Activated CD8-positive, alpha-beta T cell treated with anti-CD3 and anti-CD28 coated beads for 36 hours (primary cell): ENCODE measurements at places on chromosomes 4 and X.

DNA sequence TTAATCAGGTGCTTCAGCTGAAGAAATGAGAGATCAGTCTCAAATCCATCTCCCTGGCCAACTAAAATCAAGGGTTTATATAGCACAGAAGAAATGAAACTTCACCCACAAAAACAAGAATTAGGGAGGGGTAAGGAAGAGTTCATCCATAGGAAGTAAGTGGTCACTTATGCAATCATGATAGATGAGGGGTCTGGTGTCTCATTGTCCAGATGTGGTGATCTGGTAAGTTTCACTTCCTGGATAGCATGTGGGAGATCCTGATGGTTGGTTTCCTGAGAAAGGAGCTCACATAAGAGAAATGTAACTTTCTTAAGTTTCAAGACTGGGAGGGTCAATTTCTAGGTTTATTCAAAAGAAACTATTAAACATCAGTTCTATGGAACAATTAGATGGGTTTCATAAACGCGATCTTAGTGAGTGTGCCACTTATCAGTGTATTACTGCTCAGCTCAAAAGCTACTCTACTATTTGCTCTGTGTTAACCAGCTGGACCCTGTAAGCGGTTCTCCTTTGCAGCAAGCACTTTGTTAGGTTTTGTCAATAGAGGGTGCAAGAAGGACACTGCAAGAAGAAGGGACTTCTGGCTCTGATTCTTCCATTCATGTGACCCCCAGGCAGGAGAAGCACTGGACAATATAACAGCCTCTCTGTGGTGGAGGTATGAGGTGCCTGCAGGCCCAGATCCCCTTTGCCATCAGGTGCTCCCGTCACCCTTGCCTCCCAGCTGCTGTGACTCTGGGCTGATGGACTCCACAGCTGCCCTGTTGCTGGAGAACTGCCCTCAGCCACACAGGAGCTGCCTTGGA, 35.4 kb upstream of the HPSE start:
- DNase-seq: no peak

DNA sequence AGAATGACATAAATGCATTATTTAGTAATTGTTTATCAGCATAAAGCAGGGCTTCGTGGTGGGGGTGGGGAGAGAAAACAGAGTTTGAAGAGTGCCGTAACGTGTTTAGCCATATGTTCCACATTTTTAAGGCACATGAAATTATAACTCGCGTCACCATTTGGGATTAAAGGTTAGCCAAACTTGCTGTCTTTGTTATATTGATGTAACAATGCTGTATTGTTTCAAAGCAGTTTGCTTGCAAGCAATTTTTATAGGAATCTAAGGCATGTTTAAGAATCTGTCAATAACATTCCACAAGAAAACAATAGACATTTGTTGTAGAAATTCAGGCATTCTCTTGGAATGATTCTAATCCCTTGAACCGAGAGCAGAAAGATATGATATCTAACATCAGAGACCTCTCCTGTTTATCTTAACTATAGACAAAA, 78.3 kb downstream of the CLDN22 start:
- no peak for DNase-seq

DNA sequence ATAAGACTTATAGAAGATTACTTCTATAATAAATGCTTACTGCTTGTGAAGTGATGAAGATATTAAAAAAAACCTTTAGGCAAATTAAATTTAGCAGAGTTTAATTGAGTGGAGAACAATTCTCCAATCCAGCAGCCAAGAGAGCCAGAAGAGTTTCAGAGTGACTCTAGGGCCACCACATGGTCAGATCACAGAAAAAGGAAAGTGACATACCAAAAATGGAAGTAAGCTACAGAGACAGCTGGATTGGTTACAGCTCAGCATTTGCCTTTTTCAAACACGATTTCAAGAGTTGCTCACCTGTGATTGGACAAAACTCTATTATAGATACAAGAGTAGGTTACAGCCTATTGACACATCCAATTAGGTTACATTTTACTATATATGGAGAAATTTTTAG, 79.0 kb upstream of the TRAM1L1 start:
- no peak for DNase-seq

- no peak for DNase-seq
These were observed 206.3 kb downstream of the CBR4 start for GRCh38 chr4:168803732-168804131.

- no peak for DNase-seq
These were observed 261.6 kb downstream of the IQCM start for GRCh38 chr4:149553959-149554520.

GRCh38 chr4:183830438-183830985, 74.6 kb upstream of the STOX2 start:
- no peak for DNase-seq

DNA sequence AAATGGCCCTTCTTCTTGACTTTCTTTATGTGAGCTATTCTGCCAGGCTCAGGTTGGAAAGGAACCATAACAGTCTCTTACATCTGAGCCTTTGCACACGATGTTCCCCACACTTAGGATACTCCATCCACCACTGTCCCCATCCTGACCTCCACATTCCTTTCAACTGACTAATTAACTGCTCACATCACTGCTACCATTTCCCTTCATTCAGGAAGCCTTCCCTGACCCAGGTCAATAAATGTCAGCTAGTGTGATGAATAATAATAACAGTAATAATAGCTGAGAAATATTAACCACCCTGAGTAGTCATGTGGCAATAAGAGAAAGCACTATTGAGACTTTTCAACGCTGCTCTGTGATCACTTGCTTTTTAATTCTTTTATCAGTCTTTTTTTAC, 291.7 kb downstream of the KCNIP4 start:
- DNase-seq: no peak

GRCh38 chr4:47500776-47501175, 15.7 kb downstream of the ATP10D start:
- no peak for DNase-seq

- no peak for DNase-seq
These were observed 136.6 kb upstream of the SPRY1 start for GRCh38 chr4:123259676-123260646.

DNA sequence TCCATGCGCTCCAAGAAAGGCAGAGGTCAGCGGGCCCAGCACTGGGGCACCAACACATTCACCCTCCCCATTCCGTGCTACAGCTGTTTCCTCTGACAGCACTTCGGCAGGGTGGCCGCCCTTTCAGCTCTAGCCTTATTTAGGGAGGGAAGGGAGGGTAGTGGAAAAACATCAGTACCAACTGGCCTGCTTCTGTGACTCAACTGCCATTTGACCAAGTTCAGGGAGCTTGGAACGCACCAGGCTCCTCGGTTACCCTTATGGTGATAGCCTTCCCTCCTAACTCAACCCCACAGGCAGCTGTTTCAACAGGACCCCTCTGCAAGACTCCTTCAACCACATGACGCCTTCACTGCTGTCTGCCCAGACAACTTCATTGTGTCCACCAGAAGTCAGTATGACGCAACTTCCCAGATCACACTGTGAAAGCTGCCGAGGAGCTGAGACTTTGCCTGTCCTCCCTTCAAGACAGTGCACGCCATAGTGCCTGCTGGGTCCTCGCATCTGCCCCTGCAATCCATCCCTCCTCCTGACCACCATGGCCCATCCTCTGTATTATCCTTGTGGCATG, 132.2 kb downstream of the AFAP1 start:
- DNase-seq: no peak

DNA sequence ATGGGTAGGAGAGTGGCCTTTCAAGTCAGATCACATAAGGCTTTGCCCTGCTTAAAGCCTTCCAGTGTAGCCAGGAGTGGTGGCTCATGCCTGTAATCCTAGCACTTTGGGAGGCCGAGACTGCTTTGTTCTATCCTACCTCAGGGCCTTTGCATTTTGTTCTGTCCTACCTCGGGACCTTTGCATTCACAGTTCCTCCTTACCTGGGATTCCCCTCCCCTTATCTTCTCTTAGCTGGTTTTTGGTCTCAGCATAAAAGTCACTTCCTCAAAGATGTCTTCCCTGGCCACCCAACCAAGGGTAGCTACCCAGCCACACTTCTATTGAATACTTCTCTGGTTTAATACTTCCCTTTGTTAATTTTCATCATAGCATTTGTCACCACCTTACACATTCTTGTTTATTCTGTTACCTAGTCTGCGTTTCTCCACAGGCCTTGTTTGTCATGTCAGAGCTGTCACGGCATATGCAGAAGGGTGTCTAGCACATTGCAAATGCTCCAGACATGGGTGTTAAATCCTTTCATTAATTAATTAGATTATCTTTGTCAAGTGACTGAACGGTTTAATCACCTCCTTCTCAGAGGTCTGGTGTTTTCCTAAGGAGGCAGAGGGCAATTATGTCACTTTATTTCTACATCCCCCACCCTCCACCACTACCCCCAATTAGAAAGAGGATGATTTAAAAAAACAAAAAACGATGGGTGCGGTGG, 11.3 kb upstream of the SETD7 start:
- DNase-seq: no peak

- no peak for DNase-seq
These were observed 753.6 kb downstream of the RPA4 start for GRCh38 chrX:97637289-97637688.

DNA sequence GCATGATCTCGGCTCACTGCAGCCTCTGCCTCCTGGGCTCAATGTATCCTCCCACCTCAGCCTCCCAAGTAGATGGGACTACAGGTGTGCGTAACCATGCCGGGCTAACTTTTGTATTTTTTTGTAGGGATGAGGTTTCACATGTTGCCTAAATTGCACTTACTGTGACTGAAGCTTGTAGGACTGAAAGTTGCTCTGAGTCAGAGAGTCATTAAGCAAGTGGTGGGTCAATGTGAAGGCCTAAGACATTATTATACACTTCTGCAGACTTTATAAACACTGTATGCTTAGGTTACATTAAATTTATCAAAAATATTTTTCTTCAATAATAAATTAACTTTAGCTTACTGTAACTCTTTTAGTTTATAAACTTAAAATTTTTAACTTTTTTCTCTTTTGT, 170.2 kb downstream of the FAT4 start:
- DNase-seq: no peak

GRCh38 chrX:24946369-24946768, 69.4 kb downstream of the ARX start:
- DNase-seq: no peak

- no peak for DNase-seq
These were observed 118.8 kb downstream of the GABRA2 start for GRCh38 chr4:46270986-46271596.

- no peak for DNase-seq
These were observed 53.1 kb upstream of the GIMD1 start for GRCh38 chr4:106421441-106422296.

DNA sequence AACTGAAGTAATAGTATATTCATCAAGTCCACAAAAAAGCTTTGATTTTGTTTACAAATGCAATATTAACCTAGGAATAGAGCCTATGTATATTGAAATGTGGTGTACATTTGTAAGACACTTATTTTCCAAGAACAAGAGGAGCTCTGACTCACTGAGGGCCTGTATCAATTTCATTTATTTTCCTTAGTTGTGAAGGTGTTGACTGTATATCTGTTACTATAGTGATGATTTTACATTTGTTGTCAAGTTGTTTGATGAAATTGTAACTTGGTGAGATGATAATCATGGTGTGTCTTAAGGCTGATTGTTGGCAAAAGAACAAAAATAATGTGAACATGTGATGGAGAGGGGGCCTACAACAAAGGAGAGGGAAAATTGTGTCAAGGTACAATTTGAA, 274.9 kb upstream of the TEX13A start:
- DNase-seq: no peak

- DNase-seq: peak; percentile 35
These were observed 4.7 kb downstream of the HS3ST1 start for GRCh38 chr4:11424000-11424399.

DNA sequence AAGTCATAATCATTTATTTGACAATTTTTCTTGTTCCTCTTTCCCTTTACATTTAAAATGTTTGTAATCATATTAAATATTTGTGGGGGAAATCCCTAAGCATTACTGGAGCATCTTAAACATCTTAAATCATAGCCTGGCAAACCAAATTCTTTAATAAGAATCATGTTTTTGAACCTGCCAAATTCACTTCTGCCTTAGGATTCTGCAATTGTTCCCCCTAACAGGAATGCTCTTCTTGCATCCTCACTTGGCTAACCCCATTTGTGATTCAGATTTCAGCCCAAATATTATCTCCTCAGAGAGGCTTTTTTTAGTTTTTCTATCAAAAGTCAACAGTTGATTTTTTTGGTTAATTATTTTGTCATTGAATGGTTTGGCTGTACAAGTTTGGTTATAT, 241.1 kb downstream of the MAPK10 start:
- no peak for DNase-seq

- peak; percentile 62 for DNase-seq
These were observed 79.4 kb downstream of the FAM53A start for GRCh38 chr4:1604706-1605205.

DNA sequence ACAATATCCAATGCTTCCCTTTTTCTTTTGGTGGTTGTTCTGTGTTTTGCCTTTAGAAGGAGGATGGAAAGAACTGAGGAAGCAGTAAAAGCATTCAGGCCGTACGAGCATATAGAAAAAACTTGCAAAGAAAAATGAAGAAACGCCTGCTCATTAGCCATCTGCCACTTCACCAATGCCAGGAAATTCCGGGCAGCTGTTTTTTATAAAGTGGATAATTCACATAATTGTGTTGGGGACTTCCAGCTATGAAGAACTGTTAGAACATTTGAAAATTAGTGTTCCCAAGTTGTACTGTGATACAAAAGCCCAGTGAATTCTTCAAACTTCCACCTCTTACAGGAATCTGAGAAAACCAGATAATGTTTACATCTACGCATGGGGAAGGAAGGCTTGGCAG, 11.7 kb downstream of the RELL1 start:
- no peak for DNase-seq

DNA sequence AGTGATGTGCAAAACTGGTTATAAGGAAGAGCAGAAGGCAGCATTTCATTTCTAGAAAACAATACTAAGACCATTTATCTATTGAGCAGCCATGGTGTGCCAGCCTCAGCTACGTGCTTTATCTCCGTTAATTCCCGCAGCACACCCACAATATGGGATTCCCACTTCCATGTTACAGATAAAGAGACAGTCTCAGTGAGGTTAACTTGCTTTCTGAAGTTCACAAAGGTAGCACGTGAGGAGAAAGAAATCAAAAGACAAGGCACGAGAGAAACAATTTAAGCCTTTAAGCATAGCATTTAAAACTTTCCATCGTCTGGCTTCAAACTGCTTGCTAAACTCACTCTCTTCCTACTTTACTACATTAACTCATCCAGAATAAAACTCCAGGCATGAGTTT, 8.0 kb upstream of the RPL34 start:
- DNase-seq: no peak

GRCh38 chr4:78297116-78297800, 240.1 kb downstream of the FRAS1 start:
- DNase-seq: no peak

- no peak for DNase-seq
These were observed 78.1 kb upstream of the TRIM2 start for GRCh38 chr4:153126137-153126536.

GRCh38 chr4:41332510-41333054, 75.9 kb downstream of the UCHL1 start:
- no peak for DNase-seq

- no peak for DNase-seq
These were observed 497.1 kb downstream of the SMARCA1 start for GRCh38 chrX:129026202-129026601.
